Fibroblast of pulmonary artery (primary cell): ENCODE measurements at places on chromosomes 1 and 21.

DNA sequence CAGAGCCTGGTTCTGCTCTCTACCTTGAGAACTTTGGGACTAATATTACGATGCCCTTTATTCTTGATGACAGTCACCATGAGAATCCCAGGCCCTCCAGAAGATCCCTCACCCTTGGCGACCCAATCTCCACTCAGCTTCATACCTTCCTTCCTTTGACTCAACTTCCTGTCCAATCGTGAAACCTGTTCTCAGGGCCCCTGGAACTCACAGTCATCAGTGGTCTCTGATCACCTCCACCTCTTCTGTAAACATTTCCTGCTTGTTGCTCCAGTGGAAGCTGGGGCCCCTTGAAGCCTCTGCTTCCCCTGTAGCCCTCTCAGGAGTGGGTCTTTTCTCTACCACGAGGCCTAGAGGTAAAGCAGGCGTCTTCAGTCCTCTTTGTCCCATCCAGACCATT is 79.1 kb downstream of the MRPS6 start:
- DNase-seq = no peak

GRCh38 chr1:200133123-200133522 is 105.6 kb downstream of the NR5A2 start:
- DNase-seq = no peak

- no peak for DNase-seq
Observed at GRCh38 chr1:242199776-242200458, 201.0 kb upstream of the MAP1LC3C start.

- DNase-seq = peak; percentile 79
Observed at GRCh38 chr21:29091033-29091432, 17.6 kb upstream of the CCT8 start.

- no peak for DNase-seq
Observed at GRCh38 chr21:35338881-35339632, 290.0 kb upstream of the RUNX1 start.

DNA sequence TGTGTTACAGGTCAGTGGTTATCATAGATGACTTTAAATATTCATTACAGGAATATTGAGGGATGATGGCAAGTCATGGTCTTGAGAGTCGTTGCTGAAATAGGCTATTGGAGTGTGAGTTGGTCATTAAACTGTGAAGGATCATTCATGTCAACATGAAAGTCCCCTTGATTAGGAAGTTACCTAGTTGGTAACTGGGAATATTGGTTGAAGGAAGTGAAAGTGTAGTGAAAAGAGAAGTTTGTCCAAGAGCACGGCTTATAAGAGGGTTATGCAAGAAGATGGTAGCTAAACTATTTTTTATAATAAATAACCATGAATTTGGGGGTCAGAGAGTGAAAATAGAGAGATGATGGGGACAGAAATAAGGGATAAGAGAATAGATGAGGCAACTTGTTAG is 16.9 kb downstream of the CRB1 start:
- no peak for DNase-seq

- DNase-seq = no peak
Observed at GRCh38 chr1:154969860-154970452, 591 bp downstream of the SHC1 start.

DNA sequence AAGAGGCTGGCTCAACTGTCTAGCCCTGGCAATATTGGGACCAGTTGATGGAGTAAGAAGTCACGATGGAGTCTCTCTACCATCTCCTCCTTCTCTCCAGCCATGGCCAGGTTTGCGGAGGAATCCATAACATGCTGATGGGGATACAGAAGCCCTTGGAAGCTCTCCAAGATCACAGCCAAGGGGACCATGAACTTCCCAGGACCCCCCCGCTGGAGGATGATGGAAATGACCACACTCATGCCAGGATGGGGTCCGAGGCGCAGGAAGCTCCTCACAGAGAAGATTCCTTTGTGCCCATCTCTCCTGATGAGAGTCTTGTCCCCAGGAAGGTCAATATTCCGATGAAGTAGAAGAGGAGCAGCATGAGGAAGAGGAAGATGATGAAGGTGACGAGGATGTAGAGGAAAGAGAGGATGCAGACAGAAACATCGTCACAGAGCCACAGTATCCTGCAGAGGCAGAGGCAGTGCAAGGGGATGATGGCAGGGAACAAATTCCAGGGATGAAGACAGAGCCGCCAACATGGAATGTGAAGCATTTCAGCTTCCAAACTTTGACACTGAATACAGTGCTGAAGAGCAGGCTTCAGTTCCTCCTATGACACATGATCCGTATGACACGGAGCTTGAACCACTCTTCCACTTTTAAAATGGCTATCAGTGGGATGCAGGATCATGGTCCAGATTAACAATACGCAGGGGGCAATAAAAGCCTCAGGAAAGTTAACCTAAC is 57.9 kb upstream of the EDN2 start:
- no peak for DNase-seq

DNA sequence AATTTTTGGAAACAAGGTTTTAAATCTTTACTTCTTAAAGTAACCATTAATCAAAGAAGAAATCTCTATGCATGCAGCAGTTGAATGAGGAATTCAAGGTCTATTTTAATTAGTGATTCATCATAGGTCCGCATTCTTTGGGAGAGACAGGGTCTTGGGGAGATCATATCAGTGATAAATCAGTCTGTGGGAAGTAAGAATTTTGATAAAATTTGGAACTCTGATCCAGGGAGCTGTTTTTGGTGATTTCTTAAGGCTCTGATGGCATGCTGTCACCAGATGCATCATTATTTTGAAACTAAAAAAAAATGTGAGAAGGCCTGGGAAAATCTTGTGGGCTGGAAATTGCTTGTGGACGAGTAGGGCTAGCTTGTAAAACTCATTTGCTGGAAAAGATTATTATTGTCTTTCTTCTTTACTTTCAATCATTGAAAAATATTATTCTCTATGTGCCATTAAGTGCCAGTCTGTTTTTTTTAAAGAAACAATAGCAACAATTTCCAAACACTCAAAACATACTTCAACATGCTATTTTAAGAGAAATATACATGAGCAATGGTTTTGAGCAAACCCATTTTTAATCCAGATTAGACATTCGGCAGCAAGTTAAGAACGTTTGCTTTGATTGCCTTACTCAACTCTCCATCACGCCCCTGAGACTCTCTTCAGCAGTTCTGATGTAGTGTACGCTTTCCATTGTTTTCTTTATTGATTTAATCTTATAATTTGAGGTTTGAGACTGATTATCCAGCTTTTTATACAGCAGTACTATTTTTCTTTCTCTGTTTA is 62.6 kb downstream of the ZBTB18 start:
- peak; percentile 35 for DNase-seq

DNA sequence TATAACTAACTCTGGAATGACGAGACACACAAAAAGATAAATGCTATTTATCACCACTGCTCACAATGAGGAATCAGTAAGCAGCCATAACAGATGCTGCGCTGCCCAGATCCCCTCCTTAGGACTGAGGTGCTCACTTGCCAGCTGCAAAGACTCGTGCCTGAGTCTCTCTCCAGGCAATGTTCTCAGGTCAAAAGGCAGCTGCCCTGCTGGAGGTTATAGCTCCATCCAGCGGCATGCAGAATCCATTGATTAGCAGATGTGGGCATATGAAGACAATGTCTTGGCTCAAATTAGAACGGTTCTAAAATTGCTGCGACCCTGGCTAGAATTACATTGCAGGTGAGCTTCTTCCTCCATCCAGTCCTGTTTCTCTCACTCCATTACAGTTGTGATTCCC is 328.2 kb upstream of the CHRM3 start:
- no peak for DNase-seq

GRCh38 chr1:216457356-216457755 is 34.1 kb upstream of the USH2A start:
- DNase-seq = no peak

- peak; percentile 48 for DNase-seq
Observed at GRCh38 chr1:41767534-41768525, 150.9 kb downstream of the HIVEP3 start.
